Tibial nerve (tissue), 4 donors: ENCODE measurements at places on chromosomes 6 and 20. TPM values are rescaled to one million over a fixed set of nuclear protein-coding genes. Genes with fewer than 3 reads are reported as not detected.

Gene CST2
- not detected for total RNA-seq

Gene THBS2
- total RNA-seq: 58.4 TPM

- no peak for DNase-seq
These were observed 209.8 kb downstream of the TFAP2A start for GRCh38 chr6:10205120-10205519.

Gene F13A1
- 94.2 TPM for total RNA-seq

GRCh38 chr6:169963581-169964297, 212.3 kb downstream of the ERMARD start:
- DNase-seq: no peak

DNA sequence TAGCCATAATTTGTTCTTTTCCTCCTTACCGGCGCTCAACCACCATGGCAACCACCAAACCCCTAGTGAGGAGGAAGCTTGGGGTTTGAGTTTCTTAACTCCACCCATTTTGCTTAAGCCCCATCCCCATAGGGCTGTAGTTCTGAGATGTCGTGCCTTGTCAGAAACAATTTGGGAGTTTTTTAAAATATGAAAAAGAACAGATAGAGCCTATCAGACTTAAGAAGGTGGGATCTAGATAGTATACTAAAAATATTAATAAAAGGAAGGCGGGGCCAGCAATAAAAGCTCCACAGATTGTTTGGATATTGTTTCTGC, 5.6 kb downstream of the BRD2 start:
- no peak for DNase-seq

Gene CTCFL
- not detected for total RNA-seq

DNA sequence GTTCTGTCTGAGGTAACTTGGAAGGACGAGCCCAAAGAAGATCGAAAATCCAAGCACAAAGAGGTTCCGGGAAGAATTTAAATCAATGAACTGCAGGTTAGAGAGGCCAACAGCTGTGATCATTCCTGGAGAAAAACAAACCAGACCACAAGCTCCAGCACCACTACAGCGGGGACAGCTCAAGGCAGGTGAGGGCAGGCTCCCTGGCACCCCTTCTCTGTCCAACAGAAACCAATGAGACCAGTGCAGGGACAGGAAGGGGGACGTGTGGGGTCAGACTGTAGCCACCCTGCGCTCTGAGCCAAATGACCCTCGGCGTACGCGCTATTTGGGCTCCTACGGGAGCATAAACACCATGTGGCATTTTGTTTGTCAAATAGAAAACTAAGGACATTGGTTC, 139.3 kb downstream of the SLC23A2 start:
- DNase-seq: no peak

DNA sequence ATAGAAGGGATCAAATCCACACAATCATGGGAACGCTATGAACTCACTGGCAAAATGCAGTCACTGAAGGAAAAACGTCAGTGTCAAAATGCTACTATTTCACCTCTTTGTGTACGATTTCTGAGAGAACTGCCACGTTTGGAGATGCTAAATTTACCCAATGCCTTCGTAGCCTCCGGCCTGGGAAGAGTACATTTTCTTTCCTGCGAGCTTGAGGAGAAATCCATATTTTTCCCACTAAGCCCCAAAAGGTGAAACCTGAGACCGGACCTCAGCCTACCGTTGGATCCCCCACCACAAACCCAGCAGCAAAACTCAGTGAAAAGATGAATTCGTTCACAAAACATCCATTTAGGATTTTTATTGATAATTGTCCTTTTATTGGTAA, 131.7 kb downstream of the GPX5 start:
- DNase-seq: no peak

Gene EPHA7
- 0.60 TPM for total RNA-seq
